ENCODE measurements at places on chromosomes 4 and X. TPM values are rescaled to one million over a fixed set of nuclear protein-coding genes. Genes with fewer than 3 reads are reported as not detected.

The STK32B gene
- total RNA-seq = 2.2 TPM

GRCh38 chr4:99630857-99631360 lies 26.7 kb downstream of the C4orf54 start:
- no peak for DNase-seq

The TMEM187 gene
- 8.6 TPM for total RNA-seq

The IBSP gene
- not detected for total RNA-seq

The VCX3A gene
- not detected for total RNA-seq

DNA sequence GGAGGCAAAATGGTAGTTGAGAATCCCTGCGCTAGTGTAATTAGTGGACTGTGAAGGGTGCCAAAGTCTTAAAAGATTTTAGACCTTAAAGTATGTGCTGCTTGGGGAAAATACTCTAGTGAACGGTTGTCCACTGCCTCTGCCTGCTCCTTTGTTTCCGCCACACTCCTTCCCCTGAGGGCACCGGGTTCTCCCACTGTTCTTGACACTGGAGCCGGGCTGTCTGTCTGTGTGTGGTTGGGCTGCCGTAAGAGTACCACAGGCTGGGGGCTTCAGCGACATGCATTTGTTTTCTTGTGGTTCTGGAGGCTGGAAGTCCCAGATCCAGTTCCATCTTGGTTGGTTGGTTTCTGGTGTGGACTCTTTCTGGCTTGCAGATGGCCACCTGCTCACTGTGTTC lies 76.2 kb downstream of the CLDN34 start:
- no peak for DNase-seq

The ALB gene
- 0.84 TPM for total RNA-seq

The TLR10 gene
- total RNA-seq = 1.1 TPM

DNA sequence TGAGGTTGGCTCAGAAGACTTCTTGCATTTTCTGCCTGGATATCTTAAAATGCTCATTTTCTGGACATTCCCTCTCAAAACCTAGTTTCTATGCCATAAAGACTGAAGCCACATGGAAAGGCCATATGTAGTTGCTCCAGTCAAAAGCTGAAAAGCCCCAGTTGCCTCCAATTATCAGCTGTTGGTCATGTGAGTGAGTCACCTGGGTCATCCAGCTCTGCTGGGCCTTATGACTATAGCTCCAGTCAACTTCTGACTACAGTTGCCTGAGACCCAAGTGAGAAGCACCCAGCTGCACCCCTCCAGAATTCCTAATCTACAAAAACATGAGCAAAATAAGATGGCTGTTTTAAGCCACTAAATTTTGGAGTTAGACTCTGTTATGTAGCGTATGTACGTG lies 41.9 kb downstream of the HELQ start:
- DNase-seq = no peak

The MEPE gene
- total RNA-seq = not detected

The SPATA4 gene
- total RNA-seq = not detected

- no peak for DNase-seq
These were observed 26.9 kb upstream of the AMOT start for GRCh38 chrX:112867570-112867969.

The CXCL10 gene
- 2.6 TPM for total RNA-seq

DNA sequence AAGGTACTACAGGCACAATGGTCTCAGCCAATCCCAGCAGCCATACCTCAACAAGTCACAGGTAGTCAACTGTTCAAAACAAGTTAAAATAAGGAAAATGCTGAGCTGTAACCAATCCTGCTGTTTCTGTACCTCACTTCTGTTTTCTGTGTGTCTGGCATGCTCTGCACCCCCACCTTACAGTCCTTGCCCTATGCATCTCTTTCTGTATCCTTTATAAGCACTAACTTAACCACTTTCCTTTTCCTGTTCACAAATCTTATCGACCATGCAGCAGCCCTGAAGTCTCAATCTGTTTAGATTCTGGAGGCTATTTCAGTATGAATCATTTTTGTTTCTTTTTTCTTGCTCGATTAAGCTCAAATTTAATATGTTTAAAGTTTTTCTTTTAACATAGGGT lies 12.5 kb upstream of the FAM13A start:
- DNase-seq = no peak

- DNase-seq = no peak
These were observed 2.3 kb downstream of the SNCA start for GRCh38 chr4:89834486-89835209.

The MND1 gene
- 0.81 TPM for total RNA-seq

- DNase-seq = no peak
These were observed 15.7 kb downstream of the OFD1 start for GRCh38 chrX:13750204-13750603.

DNA sequence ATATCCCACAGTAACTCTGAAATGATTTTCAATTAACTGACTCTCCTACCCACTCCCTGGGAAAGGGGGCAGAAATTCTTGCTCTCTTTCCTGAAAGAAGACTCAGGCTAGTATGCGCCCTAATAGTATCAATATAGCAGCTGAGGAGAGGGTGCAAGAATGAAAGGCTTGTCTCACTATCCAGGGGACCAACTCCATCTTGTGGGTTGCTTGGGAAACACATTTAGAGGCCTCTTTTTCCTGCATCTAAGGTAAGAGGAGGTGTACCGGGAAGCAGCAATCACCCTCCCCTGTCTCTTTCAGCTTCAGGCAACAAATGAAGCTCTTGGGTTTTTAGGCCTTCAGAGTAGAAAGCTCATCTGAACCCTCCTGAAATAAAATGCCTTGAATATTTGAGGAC lies 11.3 kb downstream of the TMEM255A start:
- no peak for DNase-seq

DNA sequence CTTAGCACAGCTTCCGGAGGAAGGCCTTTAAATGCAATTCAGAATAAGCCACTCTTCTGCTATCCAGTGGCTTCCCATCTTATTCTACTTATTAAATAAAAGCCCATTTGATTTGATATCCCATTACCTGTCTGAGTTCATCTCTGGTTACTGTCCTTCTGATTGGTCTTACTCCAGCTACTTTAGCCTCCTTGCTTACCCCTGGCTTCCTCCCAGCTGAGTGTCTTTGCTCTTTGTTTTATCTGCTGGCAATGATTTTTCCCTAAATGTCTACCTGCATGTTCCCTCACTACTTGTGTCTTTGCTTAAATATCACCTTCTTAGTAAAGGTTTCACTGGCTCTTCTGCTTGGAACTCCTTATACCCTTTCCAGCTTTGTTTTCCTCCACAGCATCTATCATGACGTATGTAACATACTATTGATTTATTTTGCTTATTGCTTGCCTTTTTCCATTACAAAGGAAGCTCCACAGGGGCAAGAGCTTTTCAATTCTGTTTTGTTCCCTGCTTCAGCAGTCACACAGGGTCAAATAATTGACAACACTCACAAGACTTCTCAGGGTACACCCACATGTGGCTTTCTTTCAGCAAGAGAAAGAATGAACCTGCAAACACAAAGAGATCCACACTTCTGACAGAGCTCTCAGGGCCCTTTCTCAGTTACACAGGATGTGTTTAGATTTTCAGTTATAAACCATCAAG lies 63.8 kb downstream of the TBC1D19 start:
- no peak for DNase-seq

- DNase-seq = no peak
These were observed 19.0 kb downstream of the SMS start for GRCh38 chrX:21959362-21960051.

GRCh38 chr4:145868637-145869409 lies 69.8 kb downstream of the ZNF827 start:
- no peak for DNase-seq

The ARX gene
- total RNA-seq = not detected

- DNase-seq = peak; percentile 91
These were observed at the start of gene CENPE for GRCh38 chr4:103198111-103198765. Gene CENPE, minus strand, starts transcription at chr4:103198343. Its CDS starts 24 bp downstream, at chr4:103198319.

The LYAR gene
- 12.1 TPM for total RNA-seq

The UGT8 gene
- 0.78 TPM for total RNA-seq

The NSG1 gene
- total RNA-seq = 0.78 TPM

The CSAG1 gene
- total RNA-seq = not detected

Data from aorta (tissue), 5 donors.